ENCODE measurements at places on chromosomes 5 and 9.

DNA sequence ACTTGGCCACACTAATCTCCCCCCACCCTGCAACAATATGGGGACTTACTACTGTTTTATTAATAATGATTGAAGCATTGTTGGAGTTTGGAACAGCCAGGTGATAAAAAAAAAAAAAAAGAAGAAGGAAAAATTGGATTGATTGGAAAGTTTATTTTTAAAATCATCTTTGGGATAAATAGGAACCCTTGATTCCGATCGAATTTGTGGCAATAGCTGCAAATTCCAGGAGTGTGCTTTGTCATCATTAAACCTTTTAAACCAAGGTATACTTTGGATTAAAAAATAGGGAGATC lies 907 bp upstream of the NR2F1 start:
- no peak for DNase-seq

GRCh38 chr5:107563959-107564544 lies 106.7 kb downstream of the EFNA5 start:
- no peak for DNase-seq

- no peak for DNase-seq
These were observed 94.0 kb downstream of the RCL1 start for GRCh38 chr9:4886698-4887097.

GRCh38 chr5:17813214-17813613 lies 179.0 kb downstream of the TAF11L14 start:
- no peak for DNase-seq

- no peak for DNase-seq
These were observed 58.9 kb downstream of the DOCK2 start for GRCh38 chr5:169695919-169696490.

DNA sequence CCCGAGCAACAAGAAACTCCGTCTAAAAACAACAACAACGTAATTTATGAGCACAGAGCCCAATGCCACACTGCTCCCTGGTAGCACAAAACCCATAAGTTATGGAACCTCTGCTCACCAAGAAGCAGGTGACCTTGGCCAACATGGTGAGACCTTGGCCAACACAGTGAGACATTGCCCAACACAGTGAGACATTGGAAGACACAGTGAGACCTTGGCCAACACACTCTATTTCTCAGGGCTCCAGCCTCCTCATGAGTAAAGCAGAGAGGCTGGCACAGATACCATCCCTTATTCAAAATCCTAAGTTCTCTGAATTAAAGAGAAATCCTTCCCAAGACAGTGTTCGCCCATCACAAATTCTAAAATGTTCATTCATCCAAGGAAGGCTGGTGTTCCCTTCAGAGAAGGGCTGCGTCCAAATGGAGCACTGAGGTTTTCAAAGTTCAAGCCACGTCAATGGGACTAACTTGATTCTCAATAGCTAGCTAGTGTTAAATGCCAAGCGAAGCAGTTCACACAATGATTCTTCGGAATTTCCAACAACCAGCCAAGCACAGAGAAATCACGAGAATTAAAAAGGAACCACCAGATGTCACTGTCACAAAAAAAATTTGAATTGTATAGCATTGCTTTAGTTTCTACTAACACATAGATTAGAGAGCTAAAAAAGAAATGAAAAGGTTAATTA lies 29.5 kb downstream of the TTC39B start:
- DNase-seq: no peak

DNA sequence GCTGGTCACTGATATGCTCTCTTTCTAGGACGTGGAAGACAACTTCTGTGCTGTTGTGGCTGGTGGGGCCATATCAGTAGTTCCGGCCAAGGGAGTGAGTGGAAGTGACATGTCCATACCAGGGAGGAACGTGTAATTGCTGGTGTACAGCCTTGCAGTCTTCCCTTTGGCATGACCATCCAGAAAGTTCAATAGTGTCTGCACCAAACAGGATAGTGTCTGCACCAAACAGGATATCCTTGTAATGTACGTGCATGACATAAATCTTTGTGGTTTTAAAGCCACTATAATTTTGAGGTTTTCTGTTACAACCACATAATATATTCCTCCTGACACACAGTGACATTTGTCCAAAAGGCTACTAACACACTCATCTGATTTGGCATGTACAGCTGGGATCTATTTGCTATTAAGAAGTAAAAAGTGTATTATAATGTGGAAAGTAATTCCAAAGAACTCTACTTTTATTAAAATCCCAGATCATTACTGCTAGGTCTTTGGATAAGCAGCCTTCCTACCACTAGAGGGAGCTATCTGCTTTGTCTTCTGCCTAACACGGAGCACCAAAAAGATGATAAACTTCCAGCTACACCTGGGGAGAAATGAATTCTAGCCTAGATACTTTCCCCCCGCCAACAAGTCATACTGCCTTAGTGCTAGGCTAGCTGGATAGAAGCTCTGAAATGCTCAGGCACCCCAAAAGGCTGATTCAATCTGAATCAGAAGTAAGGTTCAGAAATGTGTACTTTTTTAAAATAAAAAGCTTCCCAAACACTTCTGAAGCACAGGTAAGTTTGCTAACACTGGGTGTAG lies 52.7 kb downstream of the RNF145 start:
- DNase-seq: peak; percentile 42

GRCh38 chr9:37034938-37035647 lies 1.0 kb upstream of the PAX5 start:
- no peak for DNase-seq

- DNase-seq: no peak
These were observed 88.2 kb upstream of the KLF9 start for GRCh38 chr9:70502690-70503089.

DNA sequence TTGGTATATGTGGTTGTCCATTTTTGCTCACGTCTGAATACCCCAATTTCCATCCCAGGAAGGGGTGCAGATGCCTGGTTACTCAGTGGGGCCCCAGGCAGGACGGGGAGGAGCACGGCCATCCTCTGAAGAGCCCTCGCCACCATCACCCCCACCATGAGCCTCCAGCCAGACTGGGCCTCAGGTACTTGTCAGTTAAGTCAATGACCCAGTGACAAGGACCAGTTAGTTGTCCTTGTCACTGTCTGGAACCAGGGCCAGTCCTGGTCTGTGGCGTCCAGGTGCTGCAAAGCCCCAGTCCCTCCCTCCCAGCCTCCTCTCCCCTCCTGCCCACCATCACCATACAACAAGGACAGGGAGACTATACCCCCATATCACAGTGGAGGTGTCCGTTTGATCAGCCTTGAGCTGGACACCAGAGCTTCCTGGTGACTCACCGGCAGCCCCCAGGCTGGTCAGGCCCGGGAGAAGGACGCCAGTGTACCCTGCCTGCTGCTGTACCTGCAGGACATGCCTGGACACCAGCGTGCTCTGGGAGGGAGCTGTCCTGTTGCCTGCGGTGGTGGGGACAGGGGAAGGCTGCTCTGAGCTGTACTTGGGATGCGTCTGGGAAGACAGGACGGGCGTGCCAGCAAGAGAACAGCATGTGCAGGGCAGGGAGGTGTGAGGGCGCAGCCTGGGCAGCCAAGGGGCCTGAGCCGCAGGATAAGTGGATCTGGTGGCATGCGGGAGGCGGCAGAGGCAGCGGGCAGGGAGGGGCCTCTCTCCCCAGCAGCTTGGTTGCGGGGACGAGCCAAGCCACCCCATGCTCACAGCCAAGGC lies 32.6 kb upstream of the TTLL11 start:
- DNase-seq: no peak

DNA sequence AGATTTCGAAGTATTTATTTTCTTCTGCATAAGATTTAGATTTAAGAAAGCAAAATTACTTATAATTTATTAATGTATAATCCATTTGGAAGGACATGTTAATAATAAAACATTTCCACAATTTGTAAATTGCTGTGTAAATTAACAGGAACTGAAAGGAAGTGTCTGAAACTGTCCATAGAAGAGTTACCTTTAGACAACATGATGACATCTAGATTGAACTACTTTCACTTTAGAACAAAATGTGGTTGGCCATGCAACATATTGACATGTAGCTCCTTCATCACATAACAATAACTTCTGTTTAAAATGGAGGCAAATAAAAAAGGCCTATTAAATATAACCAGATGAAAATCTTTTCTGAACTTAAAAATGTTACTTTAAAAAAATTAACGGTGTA lies 1849.5 kb upstream of the ACO1 start:
- no peak for DNase-seq

DNA sequence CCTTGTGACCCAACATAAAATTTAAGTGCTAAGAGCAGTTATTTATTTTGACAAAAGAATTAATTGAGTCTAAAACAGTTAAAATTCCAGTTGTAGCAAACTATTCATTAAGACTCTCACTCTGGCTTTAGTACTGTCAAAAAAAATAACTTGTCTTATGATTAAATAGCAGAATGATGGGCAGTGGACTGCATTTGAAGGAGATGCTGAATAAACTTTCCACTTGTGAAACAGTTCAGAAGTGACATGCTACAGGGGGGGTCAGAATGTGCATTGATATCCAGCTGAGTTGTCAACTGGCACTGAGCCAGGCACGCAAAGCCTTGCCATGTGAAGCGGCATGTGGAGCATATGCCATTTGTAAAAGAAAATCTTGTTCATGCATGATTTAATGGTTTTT lies 76.0 kb downstream of the FCHO2 start:
- DNase-seq: no peak

GRCh38 chr5:119031011-119031886 lies 39.6 kb upstream of the DMXL1 start:
- no peak for DNase-seq

GRCh38 chr9:92711146-92711545 lies 41.2 kb upstream of the IPPK start:
- no peak for DNase-seq

GRCh38 chr5:78778538-78778937 lies 130.0 kb upstream of the LHFPL2 start:
- no peak for DNase-seq

GRCh38 chr5:170603578-170604565 lies 100.1 kb downstream of the KCNIP1 start:
- peak; percentile 9 for DNase-seq

DNA sequence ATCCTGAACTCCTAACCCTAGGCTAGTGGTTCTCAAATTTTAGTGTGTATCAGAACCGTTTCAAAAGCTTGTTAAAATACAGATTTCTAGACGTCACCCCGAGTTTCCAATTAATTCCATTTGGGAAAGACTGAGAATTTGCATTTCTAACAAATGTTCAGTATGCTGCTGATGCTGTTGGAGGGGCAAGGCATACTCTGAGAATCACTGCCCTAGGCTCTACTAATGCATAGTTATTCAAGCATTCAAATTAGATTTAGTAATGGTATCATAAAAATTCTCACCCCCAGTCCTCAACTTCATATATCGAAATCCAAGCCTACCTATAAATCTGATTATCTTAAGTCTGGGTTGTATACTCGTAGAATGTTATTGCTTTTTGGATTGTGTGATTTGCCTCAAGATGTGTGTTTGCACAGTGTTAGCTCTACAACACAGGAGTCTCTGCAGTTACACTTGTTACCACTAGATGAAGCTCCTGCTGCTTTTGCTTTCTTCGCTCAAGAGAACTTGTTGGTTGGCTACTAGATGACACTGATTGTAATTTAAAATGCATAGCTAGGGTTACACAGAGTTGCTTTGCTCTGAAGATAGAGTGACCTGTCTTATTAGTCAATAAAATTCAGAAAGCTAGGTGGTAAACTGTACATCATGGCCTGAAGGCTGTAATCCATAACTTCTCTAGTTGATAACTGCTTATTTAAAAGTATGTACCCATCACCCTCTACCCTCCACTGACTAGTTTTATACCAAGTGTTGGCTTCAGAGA lies 7.5 kb upstream of the ERAP2 start:
- DNase-seq: peak; percentile 30

DNA sequence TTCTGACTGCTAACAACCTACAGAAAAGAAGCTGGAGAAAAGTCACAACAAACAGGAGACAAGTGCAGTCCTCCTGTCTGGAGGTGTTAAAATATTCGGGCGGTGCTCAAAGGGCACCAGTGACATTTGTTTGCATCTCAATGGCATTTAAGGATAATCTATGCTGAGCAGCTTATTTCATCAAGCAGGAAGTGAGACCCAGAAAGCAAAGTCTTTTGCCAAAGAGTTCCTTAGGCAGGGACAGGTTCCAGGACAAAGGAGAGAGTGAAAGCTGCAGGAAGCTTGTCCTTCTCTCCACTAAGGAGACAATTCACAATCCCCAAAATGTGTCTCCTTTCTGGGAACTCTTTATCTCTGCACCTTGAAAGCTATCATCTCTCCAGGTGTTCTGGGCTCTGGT lies 38.7 kb upstream of the CDK20 start:
- no peak for DNase-seq

DNA sequence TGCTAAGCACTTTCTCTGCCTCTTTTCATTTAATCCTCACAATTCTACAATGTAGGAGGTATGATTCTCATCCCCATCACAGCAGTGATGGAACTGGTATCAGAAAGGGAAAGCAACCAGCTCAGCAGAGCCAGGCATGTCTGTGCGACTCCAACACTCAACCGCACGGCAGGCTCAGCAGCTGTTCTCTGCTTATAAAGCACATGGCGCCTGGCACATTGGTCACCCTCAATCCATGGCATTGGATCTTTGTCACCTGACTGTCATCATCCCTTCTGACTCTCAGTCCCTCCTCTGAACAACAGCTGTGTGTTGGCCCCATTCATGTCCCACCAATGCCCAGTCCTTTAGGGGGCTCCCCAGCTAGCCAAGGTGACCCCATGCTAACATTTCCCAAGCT lies 45.1 kb upstream of the HAND1 start:
- DNase-seq: no peak

DNA sequence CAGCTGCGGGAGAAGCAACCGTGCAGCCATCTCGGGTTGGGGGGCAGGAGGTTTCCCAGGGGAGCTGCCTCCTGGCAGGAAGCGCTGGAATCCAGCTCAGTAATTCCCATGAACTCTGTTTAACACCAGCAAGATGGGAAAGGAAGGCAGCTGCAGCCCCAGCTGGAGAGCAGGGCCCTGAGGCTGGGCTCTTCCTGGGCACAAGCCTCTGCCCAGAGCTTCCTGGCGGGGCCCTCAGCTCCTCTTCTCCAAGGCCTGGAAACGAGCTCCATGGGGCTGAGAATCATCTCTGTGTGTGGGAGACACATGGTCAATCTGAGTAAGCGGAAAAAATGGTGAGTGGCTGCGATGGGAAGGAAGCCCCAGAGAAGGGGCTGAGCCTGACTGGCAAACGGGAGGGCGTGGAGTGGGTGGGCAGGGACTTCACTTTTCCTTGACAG lies 6.3 kb downstream of the MRPL36 start:
- DNase-seq: no peak

Data from stimulated activated CD4-positive, alpha-beta T cell treated with anti-CD3 and anti-CD28 coated beads, Interleukin-1b, Interleukin-23, amount 100 ng/mL, for 4 hours (primary cell).